ENCODE measurements at places on chromosomes 12 and 14.
A peak's percentile ranks its signal among the peaks of the same experiment; 100 is the strongest.

- peaks cover 66% of the 10 kb centered on the region for H3K27me3 ChIP-seq
- no peak overlapping the region for H3K27ac ChIP-seq
Observed at GRCh38 chr14:100588671-100589070, 1.5 kb upstream of the BEGAIN start.

GRCh38 chr12:82817368-82817767, 130.7 kb downstream of the TMTC2 start:
- no peaks in the 10 kb centered on the region for H3K4me1 ChIP-seq
- no peak overlapping the region for H3K4me3 ChIP-seq
- H3K36me3 ChIP-seq, result peaks cover 26% of the 10 kb centered on the region
- no peak for DNase-seq
- no peaks in the 10 kb centered on the region for H3K27me3 ChIP-seq
- H3K27ac ChIP-seq, result no peak overlapping the region

DNA sequence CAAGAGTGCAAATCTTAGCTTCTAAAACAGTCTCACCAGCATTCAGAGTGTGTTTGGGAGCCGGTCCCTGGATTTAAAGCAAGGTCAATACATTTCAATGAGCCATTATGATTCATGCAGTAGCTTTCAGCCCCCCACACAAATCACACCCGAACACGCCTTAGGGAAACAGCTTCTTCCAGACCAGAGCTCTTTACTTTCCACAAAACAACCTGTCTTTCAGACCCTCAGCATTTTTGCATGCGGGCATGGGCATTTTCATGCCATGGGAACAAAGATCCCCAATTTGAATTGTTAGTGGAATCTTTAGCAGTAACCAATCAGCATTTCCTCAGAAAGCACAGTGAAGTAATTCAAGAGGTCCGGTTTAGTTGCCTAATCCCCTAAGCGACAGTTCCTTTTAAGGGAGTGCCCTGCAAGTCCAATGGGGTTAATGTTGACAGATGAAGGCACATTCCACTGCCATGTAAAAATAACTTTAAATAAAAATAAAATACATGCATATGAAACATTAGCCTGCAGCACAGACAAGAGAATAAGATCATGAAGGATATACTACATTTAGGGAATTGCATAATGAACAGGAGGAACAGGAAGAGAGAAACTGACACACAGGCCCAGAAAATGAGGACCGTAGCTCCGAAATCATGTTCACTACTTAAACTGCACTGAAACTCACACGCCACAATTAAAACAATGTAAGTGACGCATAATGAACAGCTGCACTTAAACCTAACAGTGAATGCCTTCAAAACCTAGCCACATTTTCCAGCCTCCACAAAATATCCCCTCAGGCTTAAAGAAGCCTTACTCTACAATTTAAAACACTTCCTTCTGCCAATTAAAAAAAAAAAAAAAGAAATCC, 4.0 kb downstream of the VPS37B start:
- H3K4me3 ChIP-seq, result peak overlapping the region; percentile 75
- H3K36me3 ChIP-seq, result peaks cover 10% of the 10 kb centered on the region
- peaks cover 6% of the 10 kb centered on the region for H3K27me3 ChIP-seq
- peaks cover 58% of the 10 kb centered on the region for H3K4me1 ChIP-seq

DNA sequence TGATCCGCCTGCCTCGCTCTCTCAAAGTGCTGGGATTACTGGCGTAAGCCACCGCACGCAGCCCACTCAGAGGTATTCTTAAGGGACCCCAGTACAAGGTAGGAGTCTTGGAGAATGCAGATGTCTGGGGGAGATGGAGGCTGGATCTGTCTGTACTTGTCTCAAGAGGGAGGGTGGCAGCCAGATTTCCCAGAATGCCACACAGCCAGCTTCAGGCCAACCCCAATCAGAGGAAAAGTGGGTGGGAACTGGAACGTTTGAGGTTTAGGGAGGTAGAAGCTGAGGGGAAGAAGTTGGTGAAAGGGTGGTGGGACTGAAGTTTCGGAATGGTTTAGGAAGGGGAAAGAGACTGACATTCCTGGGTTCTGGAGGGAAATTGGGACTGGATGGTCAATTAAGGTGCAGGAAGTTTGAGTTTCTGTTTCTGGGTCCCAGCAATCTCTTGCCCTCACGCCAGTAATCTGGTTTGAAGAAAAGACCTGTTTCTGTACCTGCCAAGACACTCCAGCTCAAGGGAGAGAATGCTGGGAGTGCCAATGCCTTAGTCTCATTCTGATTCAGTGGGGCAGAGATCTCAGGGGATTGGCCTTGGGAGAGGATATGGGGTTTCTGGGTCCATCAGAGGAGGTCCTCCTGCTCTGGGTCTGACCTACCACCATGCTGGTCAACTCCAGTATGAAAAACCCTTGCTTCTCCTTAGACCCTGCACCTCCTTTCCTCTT, 8.1 kb upstream of the ZNF385A start:
- DNase-seq, result no peak
- peak overlapping the region; percentile 92 for H3K4me3 ChIP-seq
- no peaks in the 10 kb centered on the region for H3K36me3 ChIP-seq

- peak overlapping the region; percentile 20 for H3K27ac ChIP-seq
- H3K4me1 ChIP-seq, result peaks cover 39% of the 10 kb centered on the region
- no peak overlapping the region for H3K4me3 ChIP-seq
- no peaks in the 10 kb centered on the region for H3K27me3 ChIP-seq
- DNase-seq, result no peak
Observed at GRCh38 chr12:75553398-75553797, 42.0 kb upstream of the KRR1 start.

GRCh38 chr14:34470319-34470718, 8.3 kb upstream of the SPTSSA start:
- no peaks in the 10 kb centered on the region for H3K36me3 ChIP-seq
- H3K27ac ChIP-seq, result no peak overlapping the region
- DNase-seq, result no peak
- H3K27me3 ChIP-seq, result peaks cover 4% of the 10 kb centered on the region
- no peak overlapping the region for H3K4me3 ChIP-seq
- no peaks in the 10 kb centered on the region for H3K4me1 ChIP-seq

GRCh38 chr14:55146425-55146824, 17.4 kb downstream of the LGALS3 start:
- DNase-seq, result no peak
- no peak overlapping the region for H3K4me3 ChIP-seq
- peak overlapping the region; percentile 68 for H3K27ac ChIP-seq
- H3K36me3 ChIP-seq, result peaks cover 23% of the 10 kb centered on the region

Data from type B pancreatic cell (in vitro differentiated cells).